Kidney glomerular epithelial cell (primary cell): ENCODE measurements at places on chromosomes 5 and 9.

DNA sequence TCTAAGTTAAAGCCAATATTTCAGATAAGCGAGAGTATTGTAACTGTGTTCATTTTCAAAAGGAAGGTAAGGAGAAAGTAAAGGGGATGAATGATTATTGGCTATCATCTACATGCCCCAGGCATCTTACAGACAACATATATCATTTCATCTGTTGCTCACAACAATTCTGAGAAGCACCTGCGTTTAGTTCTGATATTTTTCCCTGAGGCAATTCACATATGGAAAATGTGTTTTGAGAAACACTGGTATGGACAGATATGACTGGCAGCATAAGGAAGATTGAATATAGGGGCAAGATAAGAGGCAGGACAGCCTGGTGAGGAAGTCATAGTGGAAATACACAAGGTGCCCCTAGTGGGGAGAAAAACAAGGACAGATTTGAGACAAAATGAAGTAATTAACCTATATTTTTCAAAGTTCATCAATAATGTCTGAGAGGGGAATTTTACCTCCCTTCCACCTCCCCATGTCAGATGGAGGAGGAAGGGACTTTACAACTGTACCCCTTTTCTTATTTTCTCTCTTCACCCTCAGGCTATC is 87.7 kb upstream of the TRIM32 start:
- no peak for DNase-seq

DNA sequence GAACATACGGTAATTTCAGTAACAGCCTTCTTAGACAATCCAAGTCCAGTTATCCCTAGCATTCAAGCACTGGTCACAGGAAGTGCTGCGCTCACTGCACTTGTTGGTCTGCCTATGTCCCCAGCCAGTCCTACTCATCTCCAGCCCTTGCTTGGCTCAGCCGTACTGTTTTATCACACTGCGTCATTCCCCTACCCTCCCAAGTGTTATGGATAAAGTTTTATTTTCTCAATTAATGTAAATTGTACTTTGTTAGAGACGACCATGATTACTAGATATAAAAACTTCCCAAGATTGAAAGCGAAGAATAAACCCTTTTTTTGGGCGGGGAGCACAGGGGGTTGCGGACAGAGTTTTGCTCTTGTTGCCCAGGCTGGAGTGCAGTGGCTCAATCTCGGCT is 49.6 kb downstream of the LHFPL2 start:
- no peak for DNase-seq

DNA sequence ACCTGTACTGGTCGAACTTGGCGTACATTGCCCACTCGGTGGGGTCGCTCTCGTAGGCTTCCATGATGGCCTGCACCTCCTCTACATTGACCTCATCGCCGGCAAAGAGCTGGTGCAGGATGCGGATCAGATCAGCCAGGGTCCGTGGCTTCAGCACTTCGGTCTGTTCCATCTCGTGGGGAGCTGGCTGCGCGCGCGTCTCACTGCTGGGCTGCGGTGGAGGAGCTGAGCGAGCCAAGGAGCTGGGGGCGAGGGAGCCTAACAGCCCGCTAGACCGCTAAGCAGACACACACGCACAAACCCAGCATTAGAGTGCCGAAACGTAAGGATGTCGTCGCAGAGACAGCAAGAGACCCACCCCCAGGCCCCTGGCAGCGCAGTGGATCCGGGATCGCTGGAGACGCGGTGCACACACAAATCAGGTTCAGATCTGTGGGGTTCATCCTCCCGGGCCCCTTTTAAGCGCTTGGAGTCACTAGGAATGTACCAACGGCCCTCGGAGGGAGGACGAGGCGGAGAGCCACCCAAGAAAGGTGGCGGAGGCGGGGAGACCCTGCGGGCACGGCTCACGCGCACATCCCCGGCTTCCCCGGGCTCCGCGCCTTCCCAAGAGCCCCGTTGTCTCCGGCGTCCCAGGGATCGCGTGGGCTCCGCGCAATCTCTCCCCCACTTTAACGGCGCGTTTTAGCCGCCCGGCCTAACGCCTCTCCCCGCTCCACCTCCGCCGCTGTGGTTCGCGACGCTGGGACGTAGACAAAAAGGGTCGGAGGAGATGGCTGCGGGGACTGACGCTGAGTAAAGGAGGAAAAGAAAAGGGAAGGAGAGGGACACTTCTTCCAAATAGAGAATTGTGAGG is at the start of gene CDO1:
Gene CDO1 (minus strand): TSS at position 434 of the 856 bp plus-strand sequence. CDS start 262 bp downstream, at position 172.
- peak; percentile 7 for DNase-seq

DNA sequence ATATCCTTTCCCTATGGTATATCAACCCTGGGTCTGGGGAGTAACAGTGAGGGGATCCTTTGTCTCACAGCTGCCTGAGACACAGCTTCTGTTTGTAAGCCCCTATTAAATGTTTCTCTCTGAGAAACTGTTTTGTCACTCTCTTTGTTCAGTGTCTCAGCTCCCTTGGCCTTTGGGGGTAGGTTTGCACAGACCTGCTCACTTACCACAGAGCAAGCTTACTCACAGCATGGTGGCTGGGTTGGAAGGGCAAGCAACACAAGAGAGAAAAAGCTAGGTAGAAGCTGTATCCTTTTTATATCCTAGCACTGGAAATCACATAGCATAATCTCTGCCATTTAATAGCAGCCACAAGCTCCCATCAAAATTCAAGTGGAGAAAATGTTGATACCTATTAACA is 4.5 kb downstream of the BAAT start:
- no peak for DNase-seq

DNA sequence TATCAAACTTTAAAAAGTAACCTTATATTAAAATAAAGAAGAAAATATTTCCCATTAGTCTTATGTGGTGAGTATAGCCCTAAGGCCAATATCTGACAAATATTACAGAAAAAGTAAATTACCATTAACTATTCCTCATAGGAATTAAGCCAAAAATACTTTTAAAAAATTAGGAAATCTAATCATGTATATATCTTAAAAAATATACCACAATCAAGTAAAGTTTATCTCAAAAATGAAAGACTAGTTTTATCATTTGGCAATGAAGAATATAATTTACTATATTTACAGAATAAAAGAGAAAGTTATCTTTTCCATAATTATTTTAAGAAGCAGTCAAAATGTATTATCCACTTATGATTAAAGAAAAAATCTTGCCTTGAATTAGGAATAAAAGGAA is 458.8 kb upstream of the ZNF462 start:
- no peak for DNase-seq

- DNase-seq, result no peak
Measured at GRCh38 chr9:1331546-1332038, 281.4 kb downstream of the DMRT2 start.

- no peak for DNase-seq
Measured at GRCh38 chr9:97567182-97567893, 65.8 kb downstream of the TSTD2 start.

DNA sequence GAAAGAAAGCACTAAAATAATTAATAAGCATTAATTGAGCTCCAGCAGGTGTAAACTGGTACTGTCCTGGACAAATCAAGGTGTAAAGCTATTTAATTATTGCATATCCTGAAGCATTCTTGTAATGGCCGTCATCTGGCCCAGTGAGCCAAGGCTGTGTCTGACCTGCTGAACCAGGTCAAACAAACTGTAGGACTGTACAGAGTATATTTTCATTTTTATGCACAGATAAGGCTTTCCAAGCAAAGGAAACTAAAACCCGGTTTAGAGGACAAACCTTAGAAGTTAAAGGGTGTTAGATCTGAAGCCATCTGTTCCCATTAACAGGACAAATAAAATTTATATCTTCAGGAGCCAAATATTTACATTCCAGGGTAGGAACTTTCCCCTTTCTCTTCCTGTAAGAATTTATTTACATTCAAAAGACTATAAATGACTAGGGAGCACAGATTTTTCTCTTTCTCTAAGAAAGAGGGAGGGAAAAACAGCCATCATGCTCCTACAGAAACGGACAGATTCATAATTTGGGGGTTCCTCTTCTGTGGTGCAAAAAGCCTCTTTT is 69.8 kb downstream of the ESM1 start:
- DNase-seq, result no peak

DNA sequence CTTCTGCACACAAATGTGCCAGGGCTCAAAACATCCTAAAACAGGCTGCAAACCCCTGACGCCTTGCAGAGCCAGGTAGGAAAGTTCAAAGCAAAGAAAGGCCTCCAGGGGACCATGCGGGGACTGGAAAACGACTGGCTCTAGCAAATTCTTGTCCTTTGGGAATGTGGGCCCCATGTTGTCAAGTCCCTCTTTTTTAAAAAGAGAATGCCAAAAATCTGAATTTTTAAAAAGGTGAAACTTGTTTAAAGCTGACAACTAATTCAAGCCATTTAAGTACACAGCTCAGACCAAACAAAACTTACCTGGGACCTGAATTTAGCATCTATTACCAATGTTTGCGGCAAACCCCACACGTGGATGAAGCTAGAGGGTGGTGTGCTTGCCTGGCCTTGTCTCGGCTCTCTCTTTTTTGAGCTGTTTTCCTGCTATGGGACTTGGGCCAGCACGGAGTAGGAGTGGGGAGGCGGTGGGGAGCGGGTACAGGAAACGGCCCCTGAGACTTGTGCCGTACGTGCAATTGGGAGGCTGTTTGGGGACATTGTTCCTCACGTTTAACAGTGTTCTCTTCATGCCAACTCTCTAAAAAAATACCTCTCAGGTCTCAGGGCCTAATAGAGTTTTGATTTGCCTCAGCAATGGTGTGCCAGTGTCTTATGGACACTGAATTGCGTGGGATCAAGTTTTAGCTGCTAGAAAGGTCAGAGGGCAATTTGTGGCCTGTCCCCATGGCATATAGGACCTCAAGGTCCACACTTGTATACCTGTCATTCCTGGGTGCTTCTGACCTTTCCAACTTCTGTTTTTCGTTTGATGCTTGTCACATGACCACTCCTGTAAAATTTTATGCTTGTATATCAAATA is 15.1 kb upstream of the PHF19 start:
- no peak for DNase-seq

DNA sequence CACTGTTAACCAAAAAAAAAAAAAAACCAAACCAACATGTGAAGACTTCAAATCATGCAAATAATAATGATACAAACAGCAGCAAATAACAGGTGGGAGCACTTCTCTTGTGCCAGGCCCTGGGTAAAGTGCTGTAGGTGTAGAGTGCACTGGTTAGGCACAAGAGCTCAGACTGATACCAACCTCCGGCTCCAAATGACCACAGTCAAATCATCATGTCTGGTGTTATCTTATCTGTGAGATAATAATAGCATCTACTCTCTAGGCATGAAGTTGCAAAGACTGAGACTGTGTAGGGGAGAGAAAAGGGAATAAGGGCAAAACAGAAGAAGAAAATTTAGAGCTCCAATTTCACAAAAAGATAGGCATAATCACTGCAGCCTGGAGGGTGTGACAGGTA is 159.5 kb downstream of the ARL15 start:
- no peak for DNase-seq

GRCh38 chr9:98380065-98380681 is 124.7 kb upstream of the TBC1D2 start:
- DNase-seq, result peak; percentile 38

GRCh38 chr9:109477258-109478050 is 20.7 kb downstream of the PTPN3 start:
- DNase-seq, result peak; percentile 92

DNA sequence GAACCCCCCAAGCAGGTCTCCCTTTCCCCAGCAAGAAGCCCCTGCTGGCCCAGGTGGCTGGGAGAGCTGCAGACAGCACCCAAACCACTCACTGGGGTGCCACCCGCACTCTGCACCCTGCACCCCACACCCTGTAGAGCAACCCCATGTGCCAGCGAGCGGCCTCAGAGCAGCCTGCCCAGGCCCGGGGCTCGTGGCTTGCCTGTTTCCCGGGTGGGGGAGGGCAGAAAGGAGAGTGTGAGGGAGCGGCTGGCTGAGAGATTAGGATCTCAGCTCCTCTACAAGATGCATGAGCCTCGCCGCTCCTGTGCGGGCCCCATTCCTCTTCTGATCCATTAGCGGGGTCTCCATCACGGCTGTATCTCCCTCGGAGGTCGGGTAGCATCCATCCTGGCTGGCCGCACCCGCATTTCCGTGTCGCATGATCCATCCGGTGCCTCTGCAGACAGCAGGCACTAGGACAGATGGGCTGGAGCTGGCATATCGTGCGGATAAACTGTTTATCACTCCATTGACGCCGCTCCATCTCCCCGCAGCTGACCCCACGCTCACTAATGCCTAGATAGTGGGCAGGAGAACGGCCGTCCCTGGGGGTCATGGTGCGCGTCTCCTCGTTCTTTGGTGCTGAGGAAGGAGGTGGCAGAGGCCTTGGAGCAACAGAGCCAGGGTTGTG is 54.4 kb downstream of the MRPL36 start:
- DNase-seq, result no peak

DNA sequence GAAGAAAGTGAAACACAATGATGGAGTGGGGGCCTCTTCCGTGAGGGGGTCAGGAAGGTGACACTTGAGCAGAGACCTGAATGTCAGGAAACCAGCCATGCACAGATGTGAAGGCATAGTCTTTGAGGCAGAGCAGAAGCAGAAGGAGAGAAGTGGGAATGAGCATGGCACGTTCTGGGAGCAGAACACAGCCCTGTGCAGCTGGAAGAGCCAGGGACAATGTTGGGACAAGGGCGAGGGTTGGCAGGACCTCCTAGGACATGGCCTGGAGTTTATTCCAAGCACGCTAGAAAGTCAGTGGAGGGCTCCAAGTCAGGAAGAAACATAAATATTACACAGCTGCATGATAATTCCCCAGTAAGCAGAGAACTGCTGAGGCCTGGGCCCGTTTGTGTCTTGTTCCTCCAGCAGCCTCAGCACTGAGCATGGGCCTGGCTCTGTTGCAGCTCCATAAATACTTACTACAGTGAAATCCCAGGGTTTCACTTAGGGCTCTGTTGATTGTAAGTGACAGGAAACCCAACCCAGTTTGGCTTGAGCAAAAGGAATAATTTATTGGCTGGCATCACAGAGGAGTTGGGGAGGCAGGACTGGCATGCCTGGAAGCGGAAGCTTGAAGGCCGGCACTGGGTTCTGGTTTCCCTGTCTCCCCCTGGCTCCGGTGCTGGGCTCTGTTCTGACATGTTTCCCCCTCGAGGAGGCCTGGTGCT is 66.2 kb downstream of the MVB12B start:
- no peak for DNase-seq

DNA sequence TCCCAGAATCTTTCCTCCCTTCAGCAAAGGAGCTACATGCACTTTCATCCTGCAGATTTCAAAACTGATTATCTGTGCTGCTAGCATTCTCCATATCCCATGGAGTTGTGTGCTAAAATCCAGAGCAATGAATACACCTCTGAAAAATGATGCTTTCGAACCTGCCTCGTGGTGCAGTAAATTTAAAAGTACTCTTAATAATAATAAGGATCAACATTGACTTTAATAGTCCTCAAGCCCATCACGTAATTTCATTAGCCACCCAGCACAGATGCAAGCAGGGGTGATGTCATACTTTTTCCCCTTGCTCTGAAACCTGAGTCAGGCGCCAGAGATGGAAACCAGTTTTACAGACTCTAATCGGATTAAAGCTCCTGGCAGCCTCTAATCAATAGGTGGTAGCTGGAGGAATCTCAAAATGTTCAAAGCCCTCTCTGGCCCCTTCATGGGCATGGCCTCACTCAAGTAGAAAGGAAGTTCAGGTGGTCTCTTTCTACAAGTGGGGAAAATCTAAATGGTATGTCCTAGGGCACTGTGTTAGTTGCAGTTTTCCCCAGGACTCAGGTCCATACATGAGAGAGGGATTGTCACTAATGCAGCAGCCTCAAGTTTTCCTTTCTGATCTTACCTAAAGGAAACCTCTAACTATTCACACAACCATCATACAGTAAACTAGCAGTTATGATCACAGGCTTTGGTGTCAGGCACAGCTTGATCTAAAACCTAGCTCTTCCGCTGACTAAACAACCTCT is 221.6 kb upstream of the SLC30A5 start:
- no peak for DNase-seq

- DNase-seq, result peak; percentile 1
Measured at GRCh38 chr9:4430432-4431261, 59.6 kb upstream of the SLC1A1 start.
